ENCODE measurements at places on chromosomes 3 and 15. TPM values are rescaled to one million over a fixed set of nuclear protein-coding genes. Genes with fewer than 3 reads are reported as not detected.

Gene ACKR2
- 0.64 TPM for total RNA-seq

Gene NAALADL2
- total RNA-seq, result 1.6 TPM

Gene CNTN3
- 2.2 TPM for total RNA-seq

Gene MOBP
- total RNA-seq, result not detected

Gene TMCO5A
- not detected for total RNA-seq

Gene FBXW12
- total RNA-seq, result 0.66 TPM

Gene GPR160
- total RNA-seq, result not detected

Gene GRM2
- 134 TPM for total RNA-seq

Gene FBXO40
- total RNA-seq, result not detected

Gene GOLGA6L10
- total RNA-seq, result 0.96 TPM

Gene RAB8B
- total RNA-seq, result 70.4 TPM

Gene ERC2
- total RNA-seq, result 48.3 TPM

Gene CATSPER2
- total RNA-seq, result 6.9 TPM

Gene TMEM212
- not detected for total RNA-seq

Gene SLC25A38
- 21.1 TPM for total RNA-seq

Gene EFCC1
- not detected for total RNA-seq

Gene GOLGA8S
- total RNA-seq, result not detected

Gene ARHGEF26
- total RNA-seq, result 4.4 TPM

Gene KLHL6
- total RNA-seq, result not detected

Gene INSYN1
- 86.6 TPM for total RNA-seq

Gene PYGO1
- total RNA-seq, result 7.8 TPM

Gene IQCH
- total RNA-seq, result 4.5 TPM

Gene PIGB
- 6.4 TPM for total RNA-seq

Gene INKA1
- 4.2 TPM for total RNA-seq

Gene SLC7A14
- 6.2 TPM for total RNA-seq

Gene CLEC3B
- total RNA-seq, result not detected

Gene SERPINI2
- total RNA-seq, result not detected

Gene CKMT1A
- total RNA-seq, result 15.7 TPM

Gene ACP3
- not detected for total RNA-seq

Gene AGBL1
- total RNA-seq, result 0.76 TPM

Gene CHST13
- not detected for total RNA-seq

Gene IL17RC
- 41.9 TPM for total RNA-seq

Gene CCR3
- not detected for total RNA-seq

Gene FSD2
- not detected for total RNA-seq

Gene DZIP3
- 44.3 TPM for total RNA-seq

Gene GOLGA6B
- total RNA-seq, result not detected

Gene GOLGA8Q
- total RNA-seq, result not detected

Gene RBPMS2
- total RNA-seq, result 2.0 TPM

Gene GABRR3
- not detected for total RNA-seq

Gene HRH1
- not detected for total RNA-seq

Gene TRIM42
- total RNA-seq, result not detected

Data from glutamatergic neuron (in vitro differentiated cells).